ENCODE measurements at places on chromosomes 12 and 14.
A peak's percentile ranks its signal among the peaks of the same experiment; 100 is the strongest.

GRCh38 chr12:99567072-99567471 lies 80.5 kb upstream of the GARIN6 start:
- DNase-seq, result no peak

- peak; percentile 73 for DNase-seq
These were observed 101.5 kb downstream of the KICS2 start for GRCh38 chr12:64120568-64120967.

- DNase-seq, result no peak
These were observed 14.0 kb upstream of the TRPV4 start for GRCh38 chr12:109847142-109847735.

DNA sequence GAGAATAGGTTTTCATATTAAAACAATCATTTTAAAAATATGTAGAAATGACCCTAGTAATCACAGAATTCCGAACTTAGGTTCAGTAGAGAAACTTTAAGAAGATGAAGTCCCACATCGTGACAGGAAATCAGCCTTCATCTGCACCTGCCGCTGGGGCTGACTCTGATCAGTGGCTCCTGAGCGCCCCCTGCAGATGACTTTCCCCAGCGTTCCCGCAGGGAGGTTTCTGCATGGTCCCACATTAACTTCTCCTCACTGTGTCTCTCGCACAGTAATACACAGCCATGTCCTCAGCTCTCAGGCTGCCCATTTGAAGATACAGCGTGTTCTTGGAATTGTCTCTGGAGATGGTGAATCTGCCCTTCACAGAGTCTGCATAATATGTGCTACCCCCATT lies 1131.1 kb downstream of the TMEM121 start:
- no peak for DNase-seq

GRCh38 chr12:15389561-15389960 lies 67.3 kb downstream of the PTPRO start:
- DNase-seq, result no peak

- DNase-seq, result no peak
These were observed 14.3 kb upstream of the PAPLN start for GRCh38 chr14:73223049-73223448.

- DNase-seq, result no peak
These were observed 5.0 kb upstream of the FBRSL1 start for GRCh38 chr12:132484891-132485441.

- peak; percentile 57 for DNase-seq
These were observed at the start of gene BHLHE41 for GRCh38 chr12:26124446-26125399. BHLHE41 (minus strand) TSS chr12:26125037; CDS start chr12:26124779, 258 bp downstream.

DNA sequence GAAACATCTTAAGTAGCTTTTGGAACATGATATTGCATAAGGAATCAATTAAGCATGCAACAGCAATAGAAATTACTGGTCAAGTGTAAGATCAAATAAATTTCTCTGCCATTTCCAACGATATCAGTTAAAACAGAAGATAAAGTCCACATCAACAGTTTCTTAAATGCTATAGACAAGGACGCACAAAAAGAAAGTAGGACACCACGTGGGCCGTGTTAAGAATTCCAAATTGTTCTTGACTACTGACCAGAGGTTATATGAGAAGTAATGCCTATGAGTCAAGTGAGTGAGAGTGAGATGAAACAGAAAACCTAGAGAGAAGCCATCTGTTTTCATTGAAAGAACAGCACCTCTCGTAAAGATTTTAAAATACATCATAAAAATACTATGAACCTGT lies 318.2 kb downstream of the TMEM117 start:
- no peak for DNase-seq

- DNase-seq, result peak; percentile 10
These were observed 113.4 kb downstream of the NT5DC3 start for GRCh38 chr12:103727638-103728037.

- no peak for DNase-seq
These were observed 93.3 kb downstream of the FIGNL2 start for GRCh38 chr12:51755251-51755650.

GRCh38 chr14:41299924-41300323 lies 306.8 kb upstream of the LRFN5 start:
- no peak for DNase-seq

- DNase-seq, result no peak
These were observed 483.4 kb downstream of the DIO2 start for GRCh38 chr14:79727900-79728299.

DNA sequence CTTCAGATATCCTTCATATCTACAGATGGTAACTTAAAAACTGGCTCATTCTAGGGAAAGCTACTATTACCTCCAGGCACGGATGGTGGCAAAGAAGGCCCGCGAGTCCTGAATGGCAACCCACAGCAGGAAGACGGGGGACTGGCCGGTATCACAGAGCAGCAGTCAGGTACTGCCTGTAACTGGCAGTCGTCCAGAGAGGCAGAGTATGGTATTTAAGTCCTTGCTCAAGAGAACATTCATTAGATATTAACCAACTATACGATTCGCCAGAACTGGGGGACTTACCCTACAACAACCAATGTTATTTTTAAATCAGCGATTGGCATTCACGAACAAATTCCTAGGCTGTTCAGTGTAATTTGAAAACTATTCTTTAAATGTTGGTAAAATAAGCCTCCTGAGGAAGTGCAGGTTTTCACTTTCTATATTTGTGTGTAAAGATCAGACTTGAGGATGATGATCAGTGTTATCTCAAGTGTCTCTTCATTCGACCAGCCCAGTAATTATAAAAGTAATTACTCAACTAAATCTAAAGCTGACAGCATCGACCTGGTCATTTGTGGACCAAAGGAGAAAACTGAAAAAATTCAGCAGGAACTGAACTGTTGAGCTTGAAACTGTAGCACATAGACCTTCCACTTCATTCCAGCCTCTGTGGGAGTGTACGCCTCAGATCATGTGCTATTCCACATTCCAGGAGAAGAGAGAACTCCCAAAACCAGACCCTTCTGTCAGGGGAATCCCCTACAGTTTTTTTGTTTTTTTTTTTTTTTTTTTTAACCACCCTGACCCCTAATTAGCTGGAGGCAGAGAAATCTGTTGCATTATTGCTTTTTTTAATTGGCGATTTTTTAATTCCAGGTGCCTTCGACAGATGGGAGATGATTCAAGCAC lies 75.6 kb downstream of the ESR2 start:
- DNase-seq, result no peak

DNA sequence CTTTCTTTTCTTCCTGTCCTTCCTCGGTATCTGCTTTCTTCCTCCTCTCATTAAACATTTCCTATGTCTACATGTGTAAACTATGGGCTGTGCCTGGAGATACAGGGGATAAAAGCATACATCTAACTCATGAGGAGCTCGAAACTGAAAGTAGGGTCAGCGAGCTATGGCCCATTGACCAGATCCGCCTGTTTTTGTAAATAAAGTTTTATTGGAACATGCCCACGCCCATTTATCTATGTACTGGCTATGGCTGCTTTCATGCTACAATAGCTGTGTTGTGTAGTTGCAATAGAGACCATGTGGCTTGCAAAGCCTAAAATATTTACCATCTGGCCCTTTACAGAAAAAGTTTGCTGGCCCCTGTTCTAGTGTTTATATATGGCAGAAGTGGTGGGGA lies 500.8 kb upstream of the GARIN6 start:
- DNase-seq, result no peak

- no peak for DNase-seq
These were observed 7.0 kb upstream of the MMP19 start for GRCh38 chr12:55849616-55850343.

DNA sequence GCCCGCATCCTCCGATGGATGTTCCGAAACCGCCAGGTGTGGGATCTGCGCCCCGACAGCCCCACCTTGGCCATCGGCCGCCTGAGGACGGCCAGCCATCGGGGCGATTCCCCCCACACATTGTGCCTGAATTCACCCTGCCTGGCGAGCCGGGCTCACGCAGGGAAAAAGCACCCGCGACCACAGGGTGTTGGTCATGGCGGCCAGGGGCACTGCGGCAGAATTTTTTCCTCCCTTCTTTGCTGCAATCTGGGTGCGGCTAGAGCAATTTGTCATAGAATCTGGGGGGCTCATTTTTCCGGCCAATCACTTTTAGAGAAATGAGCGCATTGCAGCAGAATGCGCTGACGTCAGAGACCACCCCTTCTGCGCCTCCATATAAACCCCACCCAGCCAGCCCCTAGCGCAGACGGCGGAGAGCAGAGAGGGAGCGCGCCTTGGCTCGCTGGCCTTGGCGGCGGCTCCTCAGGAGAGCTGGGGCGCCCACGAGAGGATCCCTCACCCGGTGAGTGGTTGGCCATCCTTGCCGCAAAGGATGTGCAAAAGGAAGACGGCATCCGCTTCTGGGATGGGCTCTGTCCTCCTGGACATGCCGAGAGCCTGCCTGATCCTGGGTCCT lies at the start of gene MEG3:
Gene MEG3, plus strand, starts transcription at position 406 of the 619 bp plus-strand sequence.
- peak; percentile 88 for DNase-seq

DNA sequence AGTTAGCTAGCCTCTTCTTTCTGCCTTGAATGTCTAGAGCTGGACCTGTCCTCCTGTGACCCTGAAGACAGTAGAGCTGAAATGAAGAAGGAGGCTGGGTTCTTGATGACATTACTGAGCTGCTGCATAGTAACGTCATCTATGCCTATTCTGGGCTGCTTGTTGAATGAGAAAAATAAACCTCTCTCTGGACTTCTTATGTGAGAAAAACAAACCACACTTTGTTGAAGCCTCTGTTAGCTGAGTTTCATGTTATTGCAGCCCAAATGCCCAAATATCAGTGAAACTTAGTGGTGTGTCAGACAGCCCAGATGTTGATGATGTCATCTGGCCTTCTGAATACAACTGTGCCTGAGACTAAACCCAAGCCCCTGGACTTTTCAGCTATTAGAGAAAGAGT lies 67.0 kb upstream of the MAX start:
- peak; percentile 50 for DNase-seq

DNA sequence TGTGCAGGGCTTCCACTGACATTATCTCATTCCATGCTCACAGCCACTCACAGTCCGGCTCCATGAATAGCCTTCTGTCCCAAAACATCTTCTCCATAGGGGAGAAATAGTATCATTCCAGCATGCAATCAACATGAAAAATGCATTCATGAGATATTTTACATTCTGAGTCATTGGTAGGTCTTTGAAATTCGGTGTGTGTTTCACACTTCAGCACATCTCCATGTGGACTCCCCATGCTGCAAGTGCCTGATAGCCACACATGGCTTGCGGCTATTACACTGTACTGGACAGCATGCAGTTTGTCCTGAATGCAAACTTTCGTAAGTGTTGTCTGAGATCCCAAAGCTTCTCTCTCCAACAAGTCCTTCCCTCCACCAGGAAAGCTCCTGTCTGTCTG lies 449.3 kb downstream of the MED13L start:
- no peak for DNase-seq

DNA sequence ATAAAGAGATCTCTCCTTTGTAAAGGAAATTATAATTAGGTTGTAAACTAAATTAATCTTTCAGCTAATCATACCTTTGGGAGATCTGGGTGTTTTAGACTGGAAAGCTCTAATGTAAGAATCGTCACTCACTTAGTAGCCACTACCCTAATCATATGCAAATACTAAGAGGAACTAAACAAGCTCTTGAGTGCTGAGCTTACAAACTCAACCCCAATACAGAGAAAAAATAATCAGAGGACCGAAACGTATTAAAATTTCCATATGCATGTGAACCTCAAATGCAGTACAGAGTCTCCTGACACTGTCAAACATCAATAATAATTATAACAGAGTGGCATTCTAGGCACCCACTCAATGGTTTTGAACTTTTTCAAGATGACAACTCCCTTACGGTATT lies 235.3 kb upstream of the FOXN3 start:
- DNase-seq, result no peak

DNA sequence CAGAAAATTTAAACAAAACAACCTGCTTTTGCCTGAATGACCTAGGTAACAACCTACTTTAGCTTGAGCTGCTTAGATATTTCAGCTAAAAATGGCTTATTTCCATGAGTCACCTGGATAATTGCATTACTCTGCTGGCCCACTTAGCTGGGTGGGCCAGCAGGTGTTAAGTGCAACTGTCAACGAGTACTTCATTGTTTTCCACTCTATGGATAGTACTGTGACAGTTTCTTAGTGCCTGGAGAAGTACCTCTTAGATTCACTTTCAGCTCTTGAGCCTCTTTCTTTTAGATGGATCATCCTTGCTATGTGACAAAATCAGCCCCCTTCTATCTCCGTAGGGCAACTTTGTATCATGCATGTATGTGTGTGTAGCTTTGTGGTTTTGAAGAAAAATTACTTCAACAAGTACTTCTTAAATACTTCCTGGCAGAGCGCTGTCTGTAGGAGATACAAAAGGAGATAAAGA lies 368.2 kb upstream of the ATP2B1 start:
- no peak for DNase-seq

DNA sequence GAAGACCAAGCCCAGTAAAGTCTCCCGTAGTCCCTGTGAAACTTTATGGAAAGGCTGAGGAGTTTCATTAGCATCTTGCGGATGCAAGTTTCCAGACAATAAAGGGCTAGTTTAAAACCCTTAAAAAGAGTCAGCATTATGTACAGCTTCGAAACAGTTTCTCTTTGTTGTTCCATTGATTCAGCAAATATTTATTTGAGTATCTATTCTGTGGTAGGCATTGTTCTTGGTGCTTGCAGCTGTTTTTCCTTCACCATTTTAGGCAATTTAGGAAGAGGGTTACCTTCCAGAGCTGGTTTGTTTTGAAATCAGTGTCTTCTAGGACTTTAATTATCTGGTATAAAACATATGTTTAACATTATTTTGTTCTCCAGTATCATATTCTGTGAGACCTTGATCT lies 1.5 kb downstream of the SLIRP start:
- no peak for DNase-seq

- DNase-seq, result no peak
These were observed 45.5 kb downstream of the RIC8B start for GRCh38 chr12:106819991-106820390.

- no peak for DNase-seq
These were observed 188.2 kb downstream of the CACNA1C start for GRCh38 chr12:2240984-2241383.

DNA sequence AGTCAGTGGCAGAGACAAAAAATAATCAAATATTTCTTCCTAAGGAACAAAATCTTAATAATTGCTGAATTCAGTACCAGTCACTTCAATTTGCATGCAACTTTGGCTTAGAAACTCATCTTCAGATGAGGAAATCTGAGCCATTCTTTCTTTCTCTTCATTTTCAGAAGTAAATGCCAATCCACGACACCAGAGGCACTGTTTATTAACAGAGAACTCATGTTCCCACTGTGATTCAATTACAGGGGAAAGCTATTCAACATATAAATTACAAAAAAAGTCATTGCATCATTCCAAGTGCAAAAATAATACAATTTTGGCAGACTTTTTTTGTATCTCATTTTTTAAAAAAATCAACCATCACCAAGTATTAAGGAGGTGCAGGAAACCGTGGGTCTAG lies 816.1 kb upstream of the TMEM132C start:
- no peak for DNase-seq

DNA sequence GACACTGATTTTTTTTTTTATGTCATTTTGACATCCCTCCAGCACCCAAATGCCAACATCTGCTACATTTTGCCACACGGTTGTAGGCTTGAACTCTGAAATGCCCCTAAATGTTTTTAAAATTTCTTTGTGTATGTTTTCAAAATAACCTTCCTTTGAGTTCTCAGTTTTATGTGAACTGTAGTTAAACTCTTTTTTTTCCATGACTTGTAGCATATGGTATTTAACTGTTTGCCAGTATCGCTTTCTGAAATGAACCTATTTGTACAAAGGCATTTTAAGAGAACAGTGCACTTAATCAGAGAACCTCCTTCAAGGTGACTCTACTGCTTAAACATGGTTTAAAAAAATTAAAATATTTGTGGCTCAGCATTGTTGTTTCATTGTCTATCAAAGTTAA lies 61.5 kb downstream of the PDE3A start:
- no peak for DNase-seq

- DNase-seq, result no peak
These were observed 19.4 kb downstream of the TMEM116 start for GRCh38 chr12:111993292-111994150.

- DNase-seq, result peak; percentile 48
These were observed 7.4 kb downstream of the OAS2 start for GRCh38 chr12:112985642-112986290.
